ENCODE measurements at places on chromosomes 11 and 22. TPM values are rescaled to one million over a fixed set of nuclear protein-coding genes. Genes with fewer than 3 reads are reported as not detected.

GRCh38 chr11:113023228-113023627, 62.0 kb downstream of the NCAM1 start:
- DNase-seq, result no peak

DNA sequence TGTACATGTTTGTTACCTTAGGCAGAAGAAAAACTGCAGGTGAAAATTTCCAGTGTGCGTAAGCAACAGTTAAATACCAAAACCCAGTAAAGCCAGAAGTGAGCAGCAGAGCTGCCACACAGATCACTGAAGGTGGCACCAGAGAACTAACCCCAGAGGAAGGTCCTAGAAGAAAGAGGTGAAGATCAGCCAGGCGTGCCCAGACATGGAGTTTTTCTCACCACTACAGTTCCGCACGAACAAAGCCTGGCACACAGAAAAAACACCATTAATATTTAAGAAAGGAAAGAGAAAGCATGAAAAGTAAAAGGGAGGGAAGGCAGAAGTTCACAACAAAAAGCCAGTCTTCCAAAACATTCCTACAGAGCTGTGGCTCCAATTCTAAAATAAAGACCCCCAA, 60.7 kb downstream of the STK33 start:
- DNase-seq, result no peak

DNA sequence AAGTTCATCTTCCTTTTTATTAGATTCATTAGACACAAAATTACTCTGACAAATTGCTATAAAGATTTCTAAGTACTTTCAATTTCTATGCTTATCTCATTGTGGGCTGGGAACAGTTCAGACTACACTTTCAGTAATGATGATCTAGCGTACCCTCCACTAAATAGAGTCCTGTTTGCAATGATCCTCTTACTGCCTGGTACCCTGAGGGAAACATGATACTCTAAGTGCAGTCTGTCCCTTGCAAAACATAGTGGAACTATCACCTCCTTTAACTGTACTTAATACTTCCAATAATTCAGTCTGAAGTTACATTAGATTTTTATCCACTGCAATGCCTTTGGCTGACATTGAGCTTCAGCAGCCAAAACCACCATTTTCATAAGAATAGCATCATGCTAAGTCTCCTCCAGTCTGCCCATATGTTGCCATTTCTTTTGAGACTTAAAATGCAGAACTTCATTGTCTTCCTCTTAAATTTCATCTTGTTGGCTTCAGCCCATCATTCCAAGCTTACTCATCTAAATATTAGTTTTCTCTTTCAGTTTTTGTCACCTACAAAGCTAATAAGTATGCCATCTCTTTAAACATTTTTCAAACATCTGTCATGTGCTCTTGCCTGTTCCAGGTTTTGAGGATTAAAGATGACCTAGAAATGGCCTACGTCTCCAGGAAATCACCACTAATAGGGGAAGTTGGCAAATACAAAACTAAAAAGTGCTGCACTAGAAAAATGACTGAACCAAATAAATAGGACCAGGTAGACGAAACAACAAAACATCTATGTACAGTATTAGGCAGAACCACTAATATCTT, 55.5 kb downstream of the PAK1 start:
- DNase-seq, result peak; percentile 22

Gene PAMR1
- polyA plus RNA-seq, result 0.42 TPM

DNA sequence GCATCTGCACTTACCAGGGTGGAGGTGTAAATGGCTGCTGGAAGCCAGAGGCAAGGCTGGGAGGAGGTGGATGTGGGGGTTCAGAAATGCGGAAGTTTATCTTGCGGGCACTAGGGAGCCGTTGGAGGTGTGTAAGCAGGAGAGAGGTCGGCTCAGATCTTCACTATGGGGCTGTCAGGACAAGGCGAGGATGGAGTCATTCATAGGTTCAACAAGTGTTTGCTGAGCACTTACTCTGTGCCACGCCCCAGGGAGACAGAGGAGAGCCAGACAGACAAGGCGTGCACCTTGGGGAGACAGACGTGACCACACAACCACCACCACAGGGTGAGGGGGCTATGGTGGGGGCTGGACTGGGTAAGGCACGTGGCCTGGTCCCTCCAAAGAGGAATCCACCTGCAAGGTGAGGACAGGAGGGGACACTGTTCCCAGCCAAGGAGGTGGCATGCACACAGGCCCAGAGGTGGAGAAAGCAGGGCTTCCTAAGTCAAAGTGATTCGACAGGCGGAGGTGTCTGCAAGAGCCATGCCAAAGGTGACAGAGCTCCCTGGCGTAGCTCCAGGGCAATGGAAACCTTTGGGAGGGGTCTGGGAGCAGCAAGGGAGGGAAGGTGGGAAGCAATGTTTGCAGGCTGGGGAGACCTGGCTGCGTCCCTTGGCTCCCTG, 30.8 kb upstream of the TCF20 start:
- no peak for DNase-seq

DNA sequence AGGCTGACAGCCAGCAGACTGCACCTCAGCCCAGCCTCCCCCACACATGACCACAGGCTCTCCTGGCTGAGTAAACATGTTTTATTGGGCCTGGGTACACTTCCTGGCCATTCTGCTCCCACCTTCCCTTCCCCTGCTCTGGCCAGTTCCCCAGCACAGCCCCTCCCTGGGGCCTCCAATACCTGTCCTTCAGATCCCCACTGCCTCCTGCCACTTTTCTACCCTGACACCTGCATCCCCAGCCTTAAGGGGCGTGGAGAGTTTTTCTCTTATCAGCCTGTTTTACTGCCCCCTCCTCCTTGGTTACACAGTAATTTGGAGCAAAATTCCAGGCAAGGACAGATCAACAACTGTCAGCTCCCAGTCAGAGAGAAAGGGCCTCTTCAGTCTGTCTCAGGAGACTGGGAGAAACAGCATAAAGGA, at the start of gene ISX:
TSS of gene ISX (plus strand) at position 363 of the 423 bp plus-strand sequence. CDS start 930 bp downstream, outside the sequence.
- no peak for DNase-seq

DNA sequence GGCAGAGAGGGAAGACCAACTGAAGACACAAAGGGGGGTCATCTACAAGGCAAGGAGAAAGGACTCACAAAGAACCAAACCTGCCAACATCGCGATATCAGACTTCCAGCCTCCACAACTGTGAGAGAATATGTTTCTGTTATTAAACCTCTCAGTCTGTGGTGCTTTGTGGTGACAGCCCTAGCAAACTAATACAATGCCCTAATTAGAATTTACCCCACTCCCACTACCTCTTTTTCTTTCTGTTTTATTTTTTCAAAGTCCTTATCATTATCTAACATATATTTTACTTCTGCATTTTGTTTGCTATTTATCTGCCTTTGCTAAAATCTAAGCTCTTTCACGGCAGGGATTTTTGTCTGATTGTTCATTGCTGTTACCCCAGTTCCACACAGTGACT, 2.5 kb upstream of the OR52D1 start:
- no peak for DNase-seq

Gene DNAJC4
- 52.1 TPM for polyA plus RNA-seq

- DNase-seq, result no peak
Observed at GRCh38 chr11:18393581-18394274, 635 bp upstream of the LDHA start.

Gene STX3
- 26.6 TPM for polyA plus RNA-seq

GRCh38 chr22:33811208-33811607, 109.1 kb downstream of the LARGE1 start:
- no peak for DNase-seq

Gene DAGLA
- polyA plus RNA-seq, result 2.7 TPM

GRCh38 chr22:49699476-49699875, 128.2 kb downstream of the BRD1 start:
- no peak for DNase-seq

Gene OR5B21
- polyA plus RNA-seq, result not detected

Gene MPEG1
- polyA plus RNA-seq, result not detected

Gene MS4A3
- polyA plus RNA-seq, result not detected

GRCh38 chr11:125110506-125110905, 920 bp downstream of the TMEM218 start:
- no peak for DNase-seq

- no peak for DNase-seq
Observed at GRCh38 chr11:76823481-76824028, 37.2 kb upstream of the ACER3 start.

- DNase-seq, result no peak
Observed at GRCh38 chr22:35894464-35894878, 134.2 kb downstream of the RBFOX2 start.

- DNase-seq, result peak; percentile 39
Observed at GRCh38 chr11:2316169-2316962, 14.6 kb downstream of the TSPAN32 start.

DNA sequence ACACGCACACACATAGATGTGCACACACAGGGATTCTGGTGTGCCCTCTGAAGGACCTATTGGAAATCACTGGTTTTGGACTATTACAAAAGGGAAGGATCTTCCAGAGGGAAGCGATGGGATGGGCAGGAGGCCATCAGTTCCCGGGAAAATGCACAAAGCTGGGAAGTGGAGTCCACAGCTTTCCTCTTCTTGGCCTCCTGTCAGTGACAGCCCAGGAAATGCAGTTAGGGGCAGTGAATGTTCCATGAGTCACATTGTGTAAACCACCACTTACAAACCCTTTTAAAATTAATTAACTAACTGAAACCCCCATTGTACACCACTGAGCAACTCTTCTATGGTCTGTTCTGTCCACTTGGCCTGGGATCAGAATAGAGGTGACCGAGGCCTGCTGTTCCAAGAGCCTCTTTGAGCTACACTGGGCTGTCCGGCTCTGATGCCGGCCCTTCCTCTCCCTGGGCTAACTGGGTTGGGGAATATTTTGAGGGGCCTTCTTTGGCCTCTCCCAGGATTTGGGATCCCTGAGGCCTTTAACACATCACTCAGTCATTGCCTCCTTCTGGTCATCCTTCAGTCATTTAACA, 137.7 kb downstream of the FEZ1 start:
- DNase-seq, result no peak

Gene UBQLN3
- polyA plus RNA-seq, result not detected

Gene IGSF9B
- 0.96 TPM for polyA plus RNA-seq

DNA sequence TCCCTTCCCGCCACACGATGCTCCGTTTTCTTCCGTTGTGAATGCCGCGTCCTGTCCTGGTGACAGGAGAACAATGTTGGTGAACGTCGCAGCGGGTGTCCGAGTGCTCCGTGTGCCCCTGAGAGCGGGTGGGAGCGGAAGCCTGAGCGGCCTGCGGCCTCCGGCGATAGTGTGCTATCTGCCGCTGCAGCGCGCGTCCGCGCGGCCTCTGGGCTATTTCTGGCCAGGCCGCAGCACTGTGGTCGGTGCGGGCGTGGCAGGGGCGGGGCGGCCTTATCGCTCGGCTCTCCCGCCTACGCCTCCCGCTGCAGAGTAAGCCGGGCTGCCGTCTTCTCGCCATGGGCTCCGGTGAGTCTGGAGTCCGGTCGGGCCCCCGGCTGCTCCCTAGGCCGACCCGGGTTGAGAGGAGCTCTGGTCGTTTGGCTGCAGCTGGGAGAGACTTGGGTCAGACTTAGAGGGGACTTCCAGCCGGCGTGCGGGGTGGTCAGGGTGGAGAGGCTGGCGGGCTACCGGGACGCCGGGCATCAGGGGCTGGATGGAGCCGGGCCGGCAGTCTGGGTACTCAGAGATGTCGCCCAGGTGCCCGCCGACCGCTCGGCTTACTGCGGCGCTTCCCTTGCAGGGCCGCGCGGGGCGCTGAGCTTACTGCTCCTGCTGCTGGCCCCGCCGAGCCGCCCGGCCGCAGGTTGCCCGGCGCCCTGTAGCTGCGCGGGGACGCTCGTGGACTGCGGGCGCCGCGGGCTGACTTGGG, at the start of gene GP1BB:
TSS of gene GP1BB (plus strand) at position 308 of the 751 bp plus-strand sequence. CDS start at position 339, 31 bp downstream.
- DNase-seq, result no peak

DNA sequence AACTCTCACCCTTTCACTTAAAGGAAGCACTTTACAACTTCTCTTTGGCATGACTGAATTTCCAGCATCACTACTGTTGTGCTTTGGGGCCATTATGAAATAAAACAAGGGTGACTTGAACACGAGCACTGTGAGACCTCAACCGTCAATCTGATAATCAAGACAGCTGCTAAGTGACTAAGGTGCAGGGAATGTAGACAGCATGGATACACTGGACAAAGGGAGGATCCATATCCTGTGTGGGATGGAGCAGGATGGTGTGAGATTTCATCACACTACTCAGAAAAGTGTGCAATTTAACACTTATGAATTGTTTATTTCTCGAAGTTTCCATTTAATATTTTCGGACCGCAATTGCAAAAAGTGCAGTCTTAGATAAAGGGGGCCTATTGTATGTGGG, 16.1 kb upstream of the EXPH5 start:
- DNase-seq, result no peak

Gene SCUBE2
- polyA plus RNA-seq, result 0.76 TPM

DNA sequence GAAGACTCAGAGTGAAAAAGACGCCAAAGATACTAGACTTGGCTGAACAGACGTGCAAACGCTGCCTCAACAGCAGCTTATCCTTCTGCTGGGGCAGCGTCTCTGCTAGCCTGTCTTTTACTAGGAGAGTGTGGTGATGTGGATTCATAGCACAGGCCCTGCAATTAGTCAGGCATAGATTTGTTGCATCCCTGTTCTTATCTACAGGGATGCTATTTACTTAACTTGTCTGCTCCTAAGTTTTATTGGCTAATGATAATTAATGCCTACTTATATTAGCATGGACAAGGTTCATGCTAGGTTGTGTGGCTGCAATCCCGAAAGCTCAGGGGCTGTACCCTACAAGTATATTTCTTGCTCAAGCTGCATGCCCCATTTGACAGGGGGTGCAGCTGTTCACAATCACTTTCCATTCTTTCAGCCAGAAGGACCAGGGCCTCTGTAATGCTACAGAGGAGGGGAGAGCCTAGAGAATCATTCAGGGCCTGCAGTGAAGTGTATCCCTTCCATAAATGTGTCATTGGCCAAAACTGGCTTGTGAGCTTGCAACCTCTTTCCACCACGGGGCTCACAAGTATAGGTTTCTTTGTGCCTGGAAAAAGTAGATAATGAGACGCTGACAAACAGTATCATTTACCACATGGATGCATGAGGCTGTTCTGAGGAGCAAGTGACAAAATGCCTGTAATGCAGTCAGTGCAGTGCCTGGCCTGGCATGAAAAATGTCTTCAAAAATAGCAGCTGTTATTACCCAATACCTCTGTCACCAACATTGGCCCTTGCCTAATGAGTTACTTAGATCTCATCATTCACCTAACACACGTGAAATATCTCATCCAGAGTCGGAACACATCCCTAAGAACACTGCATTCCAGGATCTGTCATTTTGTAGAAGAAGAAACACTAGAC, 685.8 kb upstream of the API5 start:
- peak; percentile 45 for DNase-seq

- DNase-seq, result no peak
Observed at GRCh38 chr11:61954851-61955421, 4.8 kb downstream of the BEST1 start.

GRCh38 chr11:77039491-77040400, 5.5 kb downstream of the B3GNT6 start:
- peak; percentile 81 for DNase-seq

- DNase-seq, result no peak
Observed at GRCh38 chr11:94134651-94135512, 6.2 kb downstream of the PANX1 start.

Gene TUBA8
- 1.7 TPM for polyA plus RNA-seq

DNA sequence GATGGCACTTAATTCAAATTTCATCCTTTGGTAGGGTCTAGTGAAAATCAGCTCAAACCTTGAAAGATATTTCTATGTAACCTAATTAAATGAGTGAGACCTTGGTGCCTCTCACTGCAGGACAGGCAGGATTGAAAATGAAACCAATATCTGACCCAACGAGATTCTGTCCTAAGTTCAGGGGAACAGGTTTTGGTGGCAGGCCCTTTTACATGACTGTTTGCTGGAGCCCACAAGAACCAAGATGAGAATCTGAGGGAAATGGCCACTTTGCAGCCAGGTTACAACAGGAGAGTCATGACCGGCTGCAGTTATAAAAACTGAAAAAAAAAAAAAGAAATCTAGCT, 130.2 kb downstream of the TRIM44 start:
- no peak for DNase-seq

Gene OR52H1
- polyA plus RNA-seq, result not detected

Gene THY1
- 1,905 TPM for polyA plus RNA-seq

Gene ALKBH8
- polyA plus RNA-seq, result 3.5 TPM
